ENCODE measurements at places on chromosomes 7 and 10.

- DNase-seq = no peak
Observed at GRCh38 chr10:119511828-119512515, 30.5 kb downstream of the RGS10 start.

DNA sequence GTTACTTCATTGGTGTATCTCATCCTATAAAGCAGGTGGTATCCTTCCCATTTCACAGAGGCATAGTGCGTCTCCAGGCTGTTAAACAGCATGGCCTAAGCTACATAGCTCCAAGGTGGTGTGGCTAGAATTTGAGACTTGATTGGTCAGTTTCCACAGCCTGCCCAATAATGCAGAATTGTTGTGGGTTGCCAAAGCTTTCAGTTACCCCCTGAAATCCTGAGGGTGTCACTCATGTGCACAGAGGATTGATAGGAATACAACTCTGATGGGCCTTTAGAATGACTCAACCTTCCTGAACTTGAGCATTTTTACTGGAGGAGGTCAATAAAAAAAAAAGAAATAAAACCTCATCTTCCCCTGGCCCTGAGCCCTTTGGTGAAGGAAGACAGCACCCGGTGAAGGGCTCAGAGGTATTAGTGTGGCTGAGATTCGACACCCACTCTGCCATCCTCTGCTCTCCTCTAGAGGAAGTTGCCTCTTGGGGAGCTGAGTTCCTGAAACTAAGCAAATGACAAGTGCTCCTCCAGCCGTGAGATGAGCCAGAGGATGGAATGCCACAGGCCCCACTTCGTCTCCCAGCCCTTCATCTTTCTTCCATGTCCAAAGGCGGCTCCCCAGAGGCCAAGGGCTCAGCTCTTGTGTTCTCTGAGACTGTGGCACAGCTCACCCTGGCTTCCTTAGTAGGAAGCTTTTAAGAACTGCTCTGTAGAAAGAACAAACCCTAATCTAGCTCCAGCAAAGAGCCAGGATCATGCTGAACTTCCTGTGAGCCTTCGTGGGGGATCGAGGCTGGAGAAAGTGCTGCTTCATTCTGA lies 1.0 kb downstream of the ACSL5 start:
- DNase-seq = peak; percentile 26

DNA sequence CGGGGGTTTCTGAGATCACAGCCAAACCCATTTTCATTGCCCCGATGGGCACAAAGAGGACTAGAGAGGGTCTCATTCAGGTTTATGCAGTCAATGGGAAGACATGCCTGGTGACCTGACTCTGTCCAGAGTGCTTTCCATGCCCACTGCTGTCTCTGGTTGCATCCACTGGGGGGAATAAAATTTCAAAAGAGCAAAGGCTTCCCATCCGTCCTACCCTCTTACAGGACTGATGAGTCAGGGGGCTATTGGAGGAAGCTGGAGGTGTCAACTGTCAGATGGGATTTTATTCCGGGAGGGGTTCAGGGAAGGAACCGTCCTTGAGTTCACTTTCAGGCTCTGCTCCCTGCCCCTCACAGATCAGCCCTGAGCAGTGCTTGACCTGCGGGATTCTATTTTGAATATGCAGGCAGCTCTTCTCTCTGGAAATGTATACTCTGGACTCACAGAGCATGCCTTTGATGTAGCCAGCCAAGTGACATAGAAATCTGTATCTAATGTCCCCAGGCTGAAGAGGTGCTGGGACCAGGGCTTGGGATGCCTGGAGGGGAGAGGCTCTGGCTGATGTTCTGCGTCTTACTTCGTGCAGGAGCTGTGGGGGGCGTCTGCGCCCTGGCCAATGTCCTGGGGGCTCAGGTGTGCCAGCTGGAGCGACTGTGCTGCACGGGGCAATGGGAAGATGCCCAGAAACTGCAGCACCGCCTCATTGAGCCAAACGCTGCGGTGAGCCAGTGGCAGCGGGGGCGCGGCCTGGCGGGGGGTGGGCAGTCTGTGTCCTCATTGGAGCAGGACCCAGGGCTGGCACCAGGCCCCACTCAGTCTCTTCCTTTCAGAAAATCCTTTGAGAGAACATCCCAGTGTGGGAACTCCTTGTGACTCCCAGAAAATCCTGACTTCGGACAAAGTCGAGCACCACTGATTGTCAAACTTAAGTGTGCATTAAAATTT lies 12.0 kb downstream of the C10orf62 start:
- DNase-seq = no peak

GRCh38 chr10:116660860-116661259 lies 40.1 kb downstream of the PNLIPRP2 start:
- no peak for DNase-seq

Data from iris pigment epithelial cell (primary cell).